Left lung (tissue), 14 donors: ENCODE measurements at places on chromosomes 12 and 14. TPM values are rescaled to one million over a fixed set of nuclear protein-coding genes. Genes with fewer than 3 reads are reported as not detected.

DNA sequence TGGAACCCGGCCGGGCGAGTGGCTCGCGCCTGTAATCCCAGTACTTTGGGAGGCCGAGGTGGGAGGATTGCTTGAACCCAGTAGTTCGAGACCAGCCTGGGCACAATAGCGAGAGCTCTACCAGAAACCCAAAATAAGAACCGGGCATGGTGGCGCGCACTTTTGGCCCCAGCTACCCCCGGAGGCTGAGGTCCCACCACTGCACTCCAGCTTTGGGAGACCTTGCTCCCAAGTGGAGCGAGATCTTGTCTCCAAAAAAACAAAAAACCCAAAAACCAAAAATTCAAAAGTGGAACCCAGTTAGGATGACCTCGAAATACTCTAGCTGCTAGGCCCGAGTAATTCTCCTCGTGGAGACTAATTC is 769 bp upstream of the VTI1B start:
- DNase-seq = no peak

- DNase-seq = no peak
Observed at GRCh38 chr14:68951035-68951797, 27.9 kb downstream of the ACTN1 start.

DNA sequence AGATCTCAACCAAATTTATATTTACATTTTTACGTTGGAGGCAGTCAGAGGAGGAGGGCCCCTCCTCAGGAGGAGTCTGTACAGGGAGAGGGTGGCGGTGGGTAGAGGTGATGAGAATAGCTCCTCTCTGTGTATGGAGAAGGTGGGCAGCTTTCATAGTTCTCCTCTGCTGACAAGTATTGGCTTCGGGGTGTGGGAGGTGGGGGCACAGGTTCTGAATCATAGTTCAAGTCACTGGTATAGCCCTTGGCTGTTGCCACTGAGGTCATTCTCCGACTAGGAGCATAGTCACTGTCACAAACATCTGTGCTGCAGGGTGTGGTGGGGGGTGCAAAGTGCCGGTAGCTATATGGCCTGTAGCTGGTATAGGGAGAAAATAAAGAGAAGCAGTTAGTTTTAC is 50.3 kb downstream of the BCL2L14 start:
- DNase-seq = no peak

GRCh38 chr14:88297306-88297705 is 25.8 kb downstream of the KCNK10 start:
- no peak for DNase-seq

- no peak for DNase-seq
Observed at GRCh38 chr12:119047641-119048040, 66.3 kb downstream of the SRRM4 start.

The SPTB gene
- 3.0 TPM for polyA plus RNA-seq

GRCh38 chr12:123478762-123479161 is 20.8 kb downstream of the SNRNP35 start:
- DNase-seq = no peak

DNA sequence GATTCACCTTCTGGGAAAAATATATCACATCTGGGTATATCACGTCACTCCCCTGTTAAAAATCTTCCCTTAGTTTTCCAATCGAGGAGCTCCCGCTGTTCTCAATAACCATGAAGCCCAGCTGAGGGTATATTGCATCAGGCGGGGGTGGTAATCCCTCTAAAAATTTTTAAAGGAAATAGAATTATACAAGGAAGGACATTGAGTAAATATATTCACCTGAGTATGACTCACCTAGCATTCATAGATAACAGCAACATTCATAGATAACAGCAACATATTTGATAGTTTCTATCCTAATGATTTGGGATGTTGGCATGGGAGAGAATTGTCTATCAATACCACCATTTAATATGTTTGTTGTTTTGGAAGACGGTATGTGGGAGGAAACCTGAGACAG is 473.6 kb downstream of the RMST start:
- DNase-seq = no peak

The SIX1 gene
- 0.89 TPM for polyA plus RNA-seq

DNA sequence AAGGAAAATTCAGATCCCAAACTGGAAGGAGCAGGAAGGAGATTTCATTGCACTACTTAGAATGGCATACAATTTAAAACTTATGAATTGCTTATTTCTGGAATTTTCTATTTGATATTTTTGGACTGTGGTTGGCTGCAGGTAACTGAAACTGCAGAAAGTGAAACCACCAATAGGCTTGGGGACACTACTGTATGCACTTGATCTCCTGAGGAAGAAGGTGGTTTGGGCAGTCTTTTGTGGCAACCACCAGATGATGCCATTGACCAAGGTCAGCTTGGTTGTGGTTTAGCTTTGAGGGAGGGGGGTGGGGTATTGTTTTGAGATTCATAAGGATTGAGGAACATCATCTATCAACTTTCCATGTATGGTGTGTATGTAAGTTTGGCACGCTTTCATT is 209.5 kb upstream of the STXBP6 start:
- DNase-seq = no peak

- DNase-seq = no peak
Observed at GRCh38 chr12:104356231-104357115, 52.9 kb downstream of the EID3 start.

GRCh38 chr12:47740606-47741339 is 15.5 kb upstream of the ENDOU start:
- no peak for DNase-seq

The SRGAP1 gene
- 11.5 TPM for polyA plus RNA-seq
